ENCODE measurements at places on chromosomes 2 and 18.

DNA sequence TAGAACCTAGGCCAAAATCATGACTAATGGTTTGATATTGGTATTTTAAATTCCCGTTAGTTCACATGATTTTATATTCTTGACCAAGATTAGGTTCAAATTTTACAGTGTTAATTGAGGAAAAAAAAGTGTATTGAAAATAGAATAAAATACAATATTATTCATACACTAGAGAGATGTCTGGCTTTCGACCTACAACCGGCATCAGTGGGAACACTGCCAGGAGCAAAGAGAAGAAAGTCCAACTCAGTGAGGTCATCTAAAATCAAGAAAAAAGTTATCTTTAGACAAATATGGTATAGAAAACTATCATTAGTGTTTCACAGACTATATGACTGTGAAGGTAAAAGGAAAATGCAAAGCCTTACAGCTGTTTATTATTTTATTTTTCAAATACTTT, 81.5 kb downstream of the PIGN start:
- peak overlapping the region; percentile 8 for H3K27ac ChIP-seq
- H3K36me3 ChIP-seq: peaks cover 3% of the 10 kb centered on the region
- H3K4me1 ChIP-seq: no peaks in the 10 kb centered on the region
- DNase-seq: no peak

- peaks cover 32% of the 10 kb centered on the region for H3K4me1 ChIP-seq
- no peak for DNase-seq
- no peaks in the 10 kb centered on the region for H3K36me3 ChIP-seq
- no peak overlapping the region for H3K27ac ChIP-seq
- no peaks in the 10 kb centered on the region for H3K27me3 ChIP-seq
- no peak overlapping the region for H3K4me3 ChIP-seq
Measured at GRCh38 chr18:76376668-76377358, 118.2 kb downstream of the ZNF516 start.

DNA sequence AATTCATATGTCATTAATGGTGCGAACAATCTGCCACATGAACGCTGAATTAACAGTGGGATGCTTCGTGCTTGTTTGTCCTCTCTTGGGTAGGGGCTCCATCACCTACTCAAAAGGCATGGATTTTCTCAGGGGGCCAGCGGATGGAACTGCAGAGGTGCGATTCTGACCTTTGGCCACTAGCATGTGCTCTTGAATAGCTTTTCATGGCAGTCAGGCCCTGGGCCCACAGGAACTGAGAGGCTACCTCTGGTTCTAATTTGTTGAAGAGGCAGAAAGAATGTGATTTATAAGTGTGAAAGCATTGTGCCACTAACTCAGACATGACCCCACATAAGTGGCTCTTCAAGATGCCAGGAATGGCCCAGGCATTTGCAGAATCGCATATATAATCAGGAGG, 283.2 kb downstream of the INSIG2 start:
- peaks cover 1% of the 10 kb centered on the region for H3K36me3 ChIP-seq
- no peak overlapping the region for H3K4me3 ChIP-seq
- H3K4me1 ChIP-seq: no peaks in the 10 kb centered on the region
- H3K27me3 ChIP-seq: peaks cover 34% of the 10 kb centered on the region
- H3K27ac ChIP-seq: no peak overlapping the region

DNA sequence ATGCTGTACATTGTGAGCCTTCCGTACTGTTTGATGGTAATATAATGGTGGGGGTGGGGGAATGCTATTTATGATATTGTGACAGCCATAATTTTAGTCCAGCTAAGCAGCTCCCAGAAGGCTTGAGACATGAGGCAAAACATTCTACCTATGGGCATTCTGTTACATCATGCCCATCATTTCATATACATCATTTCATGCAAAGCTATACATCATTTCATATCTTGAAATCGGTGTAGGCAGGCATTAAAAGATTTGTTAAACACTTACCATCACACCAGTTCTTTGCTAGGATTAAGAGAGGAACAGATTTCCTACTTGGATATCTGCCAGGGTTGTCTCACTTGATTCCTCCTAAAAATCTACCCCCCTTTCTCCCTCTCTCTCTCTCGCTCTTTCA, 84.5 kb downstream of the COL5A2 start:
- no peak overlapping the region for H3K27ac ChIP-seq
- H3K4me1 ChIP-seq: peaks cover 6% of the 10 kb centered on the region
- DNase-seq: no peak
- H3K27me3 ChIP-seq: no peaks in the 10 kb centered on the region
- no peak overlapping the region for H3K4me3 ChIP-seq

GRCh38 chr18:26696308-26696707, 148.0 kb upstream of the KCTD1 start:
- H3K27me3 ChIP-seq: peaks cover 12% of the 10 kb centered on the region
- no peaks in the 10 kb centered on the region for H3K4me1 ChIP-seq

DNA sequence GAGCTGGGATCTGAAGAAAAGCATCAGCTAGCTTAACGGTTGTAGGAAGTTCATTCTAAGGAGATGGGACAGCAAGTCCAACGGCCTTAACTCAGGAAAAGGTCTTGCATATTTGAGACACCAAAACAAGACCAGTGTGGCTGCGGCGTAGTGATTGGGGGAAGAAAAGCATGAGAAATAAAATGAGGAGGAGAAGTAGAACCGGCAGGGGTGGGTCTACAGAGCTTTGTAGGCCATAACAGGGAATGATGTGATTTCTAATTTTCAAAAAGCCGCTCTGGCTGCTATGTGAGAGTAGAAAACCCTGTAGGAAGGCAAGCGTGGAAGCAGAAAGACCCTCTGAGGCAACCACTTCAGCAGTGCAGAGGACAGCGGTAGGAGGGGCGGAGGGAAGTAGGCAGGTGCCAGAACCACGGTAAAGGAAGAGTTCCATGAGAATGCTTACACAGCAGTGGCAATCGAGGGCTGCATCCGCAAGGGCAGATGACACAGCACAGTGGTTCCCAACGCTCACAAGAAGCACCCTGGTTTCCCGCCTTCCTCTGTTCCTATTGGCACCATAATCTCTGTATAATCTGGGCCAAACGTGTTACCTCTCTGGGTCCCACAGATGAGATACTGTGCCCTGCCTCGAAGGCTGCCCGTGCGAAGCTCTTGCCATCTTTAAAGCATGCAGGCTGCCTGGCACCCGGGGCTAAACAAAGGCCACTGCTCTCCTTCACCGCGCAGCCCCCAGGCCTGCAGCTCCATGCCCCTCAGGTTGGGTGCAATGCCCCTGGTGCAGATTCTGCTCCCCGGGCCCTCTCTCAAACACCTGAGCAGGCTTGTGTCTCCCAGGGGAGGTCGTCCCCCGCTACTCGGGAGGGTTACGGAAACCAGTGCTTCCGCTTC, 795 bp downstream of the ANKRD39 start:
- peaks cover 44% of the 10 kb centered on the region for H3K4me1 ChIP-seq
- peak overlapping the region; percentile 78 for H3K4me3 ChIP-seq
- DNase-seq: no peak
- H3K27ac ChIP-seq: peak overlapping the region; percentile 73

DNA sequence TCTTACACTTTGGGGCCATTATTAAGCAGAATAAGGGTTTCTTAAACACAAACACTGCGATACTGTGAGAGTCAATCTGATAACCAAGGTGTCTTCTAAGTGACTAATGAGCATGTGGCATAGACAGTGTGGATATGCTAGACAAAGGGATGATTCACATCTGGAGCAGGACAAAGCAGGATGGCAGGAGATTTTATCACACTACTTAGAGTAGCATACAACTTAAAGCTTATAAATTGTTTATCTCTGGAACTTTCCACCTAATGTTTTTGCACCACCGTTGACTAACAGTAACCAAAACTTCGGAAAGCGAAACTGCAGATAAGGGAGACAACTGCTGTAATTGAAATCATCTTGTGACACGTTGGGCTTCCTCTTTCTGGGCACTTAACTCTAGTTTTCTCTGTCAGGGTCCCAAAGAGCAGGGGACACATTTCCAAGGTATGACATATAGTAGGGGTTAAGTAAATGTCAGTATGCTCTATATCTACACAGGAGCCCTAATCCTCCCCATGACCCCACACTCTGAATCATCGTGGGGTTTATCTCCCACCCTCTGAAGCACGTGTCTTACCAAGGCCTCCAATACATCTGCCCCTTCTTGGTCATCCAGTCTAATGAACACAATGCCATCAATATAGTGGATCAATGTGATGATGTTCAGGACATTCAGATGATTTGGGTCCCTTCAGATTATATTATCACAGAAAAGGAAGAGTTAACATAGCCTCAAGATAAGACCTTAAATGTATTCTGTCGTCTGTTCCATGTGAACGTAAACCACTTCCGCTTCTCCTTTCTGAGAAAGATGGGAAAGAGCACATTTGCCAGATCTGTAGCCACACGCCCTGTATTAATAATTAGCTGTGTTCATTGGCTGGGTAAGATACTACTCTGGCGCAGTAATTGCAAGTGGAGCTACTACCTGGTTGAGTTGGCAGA, 78.7 kb downstream of the FTCDNL1 start:
- no peaks in the 10 kb centered on the region for H3K27me3 ChIP-seq
- no peak overlapping the region for H3K4me3 ChIP-seq
- H3K36me3 ChIP-seq: no peaks in the 10 kb centered on the region
- H3K4me1 ChIP-seq: no peaks in the 10 kb centered on the region
- DNase-seq: no peak
- no peak overlapping the region for H3K27ac ChIP-seq

DNA sequence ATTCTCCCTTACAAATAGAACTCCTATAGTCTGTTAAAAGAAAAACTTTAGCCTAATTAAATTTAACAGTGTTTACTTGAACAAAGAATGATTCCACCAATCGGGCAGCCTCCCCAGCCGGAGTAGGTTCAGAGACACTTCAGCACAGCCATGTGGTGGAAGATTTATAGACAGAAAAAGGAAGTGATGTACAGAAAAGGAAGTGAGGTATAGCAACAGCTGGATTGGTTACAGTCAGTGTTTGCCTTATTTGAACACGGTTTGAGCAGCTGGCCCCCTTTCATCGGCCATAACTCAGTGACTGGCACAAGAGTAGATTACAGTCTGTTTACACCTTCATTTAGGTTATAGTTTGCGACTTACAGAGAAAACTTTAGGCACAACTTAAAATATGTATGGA, 2.1 kb upstream of the SKA1 start:
- H3K4me3 ChIP-seq: no peak overlapping the region
- DNase-seq: no peak
- no peak overlapping the region for H3K27ac ChIP-seq
- peaks cover 6% of the 10 kb centered on the region for H3K4me1 ChIP-seq

DNA sequence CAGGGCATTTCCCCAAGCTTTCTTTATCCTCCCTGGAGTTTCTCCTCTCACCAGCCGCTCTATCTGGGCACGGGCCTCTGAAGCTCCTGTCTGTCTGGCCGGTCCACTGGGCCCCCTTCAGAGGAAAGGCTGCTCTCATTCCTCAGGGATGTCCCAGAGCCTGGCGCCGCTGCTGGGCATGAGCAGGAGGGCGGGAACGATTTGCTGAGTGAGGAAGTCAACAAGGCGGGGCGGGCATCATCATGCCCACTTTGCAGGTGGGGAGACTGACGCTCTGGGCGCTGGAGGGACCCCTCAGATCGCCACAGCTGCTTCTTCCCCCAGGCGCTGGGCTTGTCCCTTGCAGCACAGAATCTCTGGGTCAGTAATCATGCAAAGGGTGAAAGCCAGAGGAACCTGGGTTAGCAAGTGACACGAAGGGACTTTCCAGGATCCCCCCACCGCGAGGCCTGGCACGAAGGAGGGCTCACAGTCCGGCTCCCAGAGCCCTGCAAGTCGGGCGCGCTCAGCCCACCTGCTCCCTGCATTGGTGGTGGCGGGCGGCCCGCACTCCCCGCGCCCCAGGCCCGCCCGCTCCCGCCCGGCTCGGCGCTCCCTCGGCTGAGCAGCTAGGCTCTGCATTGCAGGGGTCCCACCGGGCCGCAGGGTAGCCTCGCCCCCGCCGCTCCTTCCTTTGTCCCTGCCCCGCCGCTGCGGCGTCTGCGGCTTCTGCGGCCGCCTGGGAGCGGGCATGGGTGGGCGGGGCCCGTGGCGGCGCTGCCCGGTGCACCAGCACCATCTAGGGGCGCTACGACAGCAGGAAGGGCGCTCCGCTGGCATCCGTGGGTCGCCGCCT, 157.8 kb downstream of the CYRIA start:
- no peaks in the 10 kb centered on the region for H3K4me1 ChIP-seq
- no peak for DNase-seq

- H3K36me3 ChIP-seq: no peaks in the 10 kb centered on the region
- H3K4me3 ChIP-seq: no peak overlapping the region
- no peak for DNase-seq
- no peaks in the 10 kb centered on the region for H3K4me1 ChIP-seq
- H3K27me3 ChIP-seq: no peaks in the 10 kb centered on the region
Measured at GRCh38 chr18:30288662-30289414, 753.7 kb downstream of the DSC3 start.

GRCh38 chr2:84781942-84782716, 98.8 kb downstream of the TRABD2A start:
- peaks cover 5% of the 10 kb centered on the region for H3K36me3 ChIP-seq
- DNase-seq: peak; percentile 33
- H3K4me3 ChIP-seq: peak overlapping the region; percentile 47
- H3K27ac ChIP-seq: peak overlapping the region; percentile 79
- H3K4me1 ChIP-seq: peaks cover 88% of the 10 kb centered on the region

GRCh38 chr2:1830936-1831619, 86.8 kb upstream of the PXDN start:
- H3K4me3 ChIP-seq: no peak overlapping the region
- DNase-seq: no peak
- H3K4me1 ChIP-seq: no peaks in the 10 kb centered on the region

- no peak overlapping the region for H3K27ac ChIP-seq
- no peaks in the 10 kb centered on the region for H3K4me1 ChIP-seq
- H3K36me3 ChIP-seq: no peaks in the 10 kb centered on the region
- H3K27me3 ChIP-seq: peaks cover 56% of the 10 kb centered on the region
- H3K4me3 ChIP-seq: no peak overlapping the region
- DNase-seq: no peak
Measured at GRCh38 chr2:239765911-239766310, 259.2 kb downstream of the NDUFA10 start.

DNA sequence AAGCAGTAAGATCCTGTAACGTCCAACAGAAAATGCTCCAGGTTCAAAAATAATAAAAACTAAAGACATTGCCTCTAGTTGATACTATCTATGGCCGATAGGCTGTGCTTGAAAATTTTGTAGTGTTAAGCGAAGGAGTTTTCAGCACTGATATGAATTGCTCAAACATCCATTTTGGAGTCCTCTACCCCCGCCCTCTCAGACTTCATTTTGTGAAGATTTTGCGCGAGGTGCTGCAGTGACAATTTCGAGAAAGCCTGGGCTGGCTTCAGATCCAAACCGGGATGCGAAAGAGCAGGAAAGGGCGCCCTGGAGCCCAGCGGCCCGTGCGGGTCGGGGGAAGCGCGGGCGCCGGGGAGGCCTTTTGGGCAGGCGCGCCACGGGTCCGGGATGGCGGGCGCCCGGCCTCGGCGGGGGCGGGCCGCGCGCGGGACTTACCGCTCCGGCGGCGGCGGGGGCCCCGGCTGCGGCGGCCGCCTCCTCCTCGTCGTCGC, 1.8 kb downstream of the SP3 start:
- H3K27me3 ChIP-seq: no peaks in the 10 kb centered on the region
- H3K4me3 ChIP-seq: peak overlapping the region; percentile 97
- H3K27ac ChIP-seq: peak overlapping the region; percentile 98
- H3K4me1 ChIP-seq: peaks cover 48% of the 10 kb centered on the region
- H3K36me3 ChIP-seq: peaks cover 29% of the 10 kb centered on the region

All from central memory CD8-positive, alpha-beta T cell (primary cell).